ENCODE measurements at places on chromosomes 13 and 19.

DNA sequence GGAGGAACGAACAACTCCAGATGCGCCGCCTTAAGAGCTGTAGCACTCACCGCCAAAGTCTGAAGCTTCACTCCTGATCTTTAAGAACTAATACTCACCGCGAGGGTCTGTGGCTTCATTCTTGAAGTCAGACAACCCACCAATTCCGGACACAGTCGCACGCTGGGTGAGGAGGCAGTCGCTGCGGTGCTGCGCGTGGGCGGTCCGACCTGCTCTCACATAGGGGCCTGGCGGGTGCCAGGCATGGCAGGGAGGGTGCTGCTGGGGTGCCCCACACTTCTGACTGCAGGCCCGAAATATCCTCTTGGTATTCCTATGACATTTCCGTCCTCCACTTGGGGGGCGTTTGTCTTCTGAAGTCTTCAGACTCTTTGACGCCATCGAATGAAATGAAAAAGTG, 7.4 kb upstream of the MICU2 start:
- DNase-seq = no peak

DNA sequence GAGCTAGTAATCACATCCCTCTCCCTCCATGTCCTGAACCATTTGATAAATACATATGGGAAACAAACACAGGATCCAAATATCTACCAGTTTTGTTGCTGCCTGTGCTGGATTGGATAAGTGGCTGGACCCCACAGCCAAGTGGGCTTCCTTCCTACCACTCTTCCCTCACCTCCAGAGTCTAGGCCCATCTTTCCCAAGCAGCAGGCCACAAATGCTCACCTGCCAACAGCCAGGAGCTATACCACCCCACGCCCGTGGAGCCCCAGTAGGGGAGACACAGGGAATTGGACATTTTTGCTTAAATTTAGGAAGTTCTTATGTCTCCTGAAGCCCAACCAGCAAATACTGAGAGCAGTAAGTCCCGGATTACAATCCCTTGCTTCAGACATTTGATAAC, 55.8 kb downstream of the HSPH1 start:
- no peak for DNase-seq

DNA sequence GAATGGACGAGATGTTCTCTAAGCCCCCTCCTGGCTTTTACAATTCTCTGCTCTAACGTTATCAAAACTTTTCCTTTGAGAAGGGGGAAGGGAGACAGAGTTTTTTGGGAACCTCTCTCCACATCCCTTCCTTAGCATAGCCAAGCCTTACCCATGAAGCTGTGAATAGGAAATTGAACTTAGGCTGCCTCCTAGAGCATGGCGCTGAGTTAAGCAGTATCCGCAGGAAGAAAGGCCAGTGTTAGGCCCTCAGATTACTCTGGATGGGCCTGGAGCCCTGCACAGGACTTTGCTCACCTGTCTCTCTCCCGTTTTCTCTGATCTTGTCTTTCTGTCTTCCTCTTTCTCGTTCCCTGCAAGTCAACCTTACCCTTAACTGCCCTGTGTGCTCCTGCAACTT, 39.6 kb downstream of the CYP2B6 start:
- no peak for DNase-seq

DNA sequence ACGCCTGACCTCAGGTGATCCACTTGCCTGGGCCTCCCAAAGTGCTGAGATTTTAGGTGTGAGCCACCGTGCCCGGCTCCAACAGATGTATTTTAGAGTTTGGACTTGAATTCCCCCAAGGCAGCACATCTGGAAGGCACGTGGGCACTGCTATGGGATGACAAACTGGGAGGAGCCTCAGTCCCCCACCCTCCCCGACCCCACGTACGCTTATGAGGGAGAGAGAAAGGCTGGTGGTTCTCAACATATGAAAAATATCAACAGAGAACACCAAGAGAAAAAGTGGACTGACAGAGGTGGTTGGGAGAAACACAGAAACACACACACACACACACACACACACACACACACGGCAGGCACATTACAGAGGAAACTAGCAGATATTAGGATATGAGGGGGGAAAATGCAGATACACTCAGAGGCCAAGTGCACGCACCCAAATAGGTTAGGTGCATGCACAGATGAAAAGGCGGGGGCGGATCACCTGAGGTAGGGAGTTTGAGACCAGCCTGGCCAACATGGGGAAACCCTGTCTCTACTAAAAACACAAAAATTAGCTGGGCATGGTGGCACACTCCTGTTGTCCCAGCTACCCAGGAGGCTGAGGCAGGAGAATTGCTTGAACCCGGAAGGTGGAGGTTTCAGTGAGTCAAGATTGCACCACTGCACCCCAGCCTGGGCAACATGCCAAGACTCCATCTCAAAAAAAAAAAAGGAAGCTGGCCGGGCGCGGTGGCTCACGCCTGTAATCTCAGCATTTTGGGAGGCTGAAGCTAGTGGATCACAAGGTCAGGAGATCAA, 3.2 kb downstream of the STX10 start:
- DNase-seq = peak; percentile 82

GRCh38 chr19:43610493-43610892, 1.4 kb upstream of the SRRM5 start:
- DNase-seq = no peak

DNA sequence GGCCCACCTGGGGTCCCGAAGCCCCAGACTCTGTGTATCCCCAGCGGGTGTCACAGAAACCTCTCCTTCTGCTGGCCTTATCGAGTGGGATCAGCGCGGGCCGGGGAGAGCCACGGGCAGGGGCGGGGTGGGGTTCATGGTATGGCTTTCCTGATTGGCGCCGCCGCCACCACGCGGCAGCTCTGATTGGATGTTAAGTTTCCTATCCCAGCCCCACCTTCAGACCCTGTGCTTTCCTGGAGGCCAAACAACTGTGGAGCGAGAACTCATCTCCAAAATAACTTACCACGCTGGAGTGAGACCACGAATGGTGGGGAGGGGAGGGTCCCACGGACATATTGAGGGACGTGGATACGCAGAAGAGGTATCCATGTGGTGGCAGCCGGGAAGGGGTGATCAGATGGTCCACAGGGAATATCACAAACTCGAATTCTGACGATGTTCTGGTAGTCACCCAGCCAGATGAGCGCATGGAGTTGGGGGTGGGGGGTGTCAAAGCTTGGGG, 1.0 kb upstream of the ICAM5 start:
- no peak for DNase-seq

- no peak for DNase-seq
These were observed 5.9 kb upstream of the CCL25 start for GRCh38 chr19:8046569-8047165.

DNA sequence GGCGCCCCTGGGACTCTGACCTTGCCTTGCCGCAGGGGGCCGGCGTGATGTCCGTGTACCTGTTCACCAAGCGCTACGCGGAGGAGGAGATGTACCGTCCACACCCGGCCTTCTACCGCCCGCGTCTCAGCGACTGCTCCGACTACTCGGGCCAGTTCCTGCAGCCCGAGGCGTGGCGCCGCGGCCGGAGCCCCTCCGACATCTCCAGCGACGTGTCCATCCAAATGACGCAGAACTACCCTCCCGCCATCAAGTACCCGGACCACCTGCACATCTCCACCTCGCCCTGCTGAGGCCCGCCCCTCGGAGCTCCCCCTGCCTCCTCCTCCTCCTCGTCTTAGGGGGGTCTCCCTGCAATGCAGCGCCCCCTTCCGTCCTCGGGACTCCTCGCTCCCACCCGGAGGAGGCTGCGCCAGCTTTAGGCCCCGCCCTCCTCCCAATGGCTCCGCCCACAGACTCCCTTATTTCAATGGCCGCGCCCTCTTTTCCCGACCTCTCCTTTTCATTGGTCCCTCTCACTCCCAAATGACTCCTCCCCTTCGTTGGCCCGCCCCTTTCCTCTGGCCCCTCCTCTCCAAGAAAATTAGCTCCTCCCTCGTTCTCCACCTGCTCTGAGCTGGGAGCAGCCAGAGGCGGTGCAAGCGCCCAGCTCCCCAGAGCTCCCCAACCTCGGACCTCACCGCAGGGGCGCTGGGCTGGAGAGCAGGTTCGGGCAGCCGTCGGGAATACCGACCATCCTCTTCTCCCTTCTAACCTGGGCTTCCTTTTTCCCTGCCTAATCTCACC, 20.5 kb upstream of the CACNG8 start:
- no peak for DNase-seq

Data from HL-60 (cell line).